ENCODE measurements at places on chromosomes 1 and 21.

GRCh38 chr1:206125346-206125745 is 8.2 kb upstream of the AVPR1B start:
- DNase-seq = no peak

- no peak for DNase-seq
Observed at GRCh38 chr1:216851073-216851472, 127.8 kb upstream of the ESRRG start.

DNA sequence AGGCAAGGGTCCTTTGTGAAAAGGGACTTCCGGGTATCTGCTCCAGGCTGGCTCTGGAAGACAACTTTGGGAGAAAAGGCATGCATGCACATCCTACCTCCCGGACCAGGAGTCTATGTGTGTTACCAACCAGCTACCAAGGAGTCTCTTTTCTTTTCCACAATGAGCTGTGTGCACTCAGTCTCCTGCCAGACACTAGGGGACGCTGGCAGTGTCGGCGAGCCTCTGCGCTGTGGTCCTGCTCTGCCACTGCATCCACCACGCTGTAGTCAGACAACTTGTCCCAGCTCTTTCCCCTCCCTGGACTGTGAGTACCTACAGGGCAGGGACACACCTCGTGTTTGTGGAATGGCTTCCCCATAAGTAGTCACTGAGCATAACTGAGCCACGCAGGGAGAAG is 5.1 kb upstream of the SSR2 start:
- no peak for DNase-seq

DNA sequence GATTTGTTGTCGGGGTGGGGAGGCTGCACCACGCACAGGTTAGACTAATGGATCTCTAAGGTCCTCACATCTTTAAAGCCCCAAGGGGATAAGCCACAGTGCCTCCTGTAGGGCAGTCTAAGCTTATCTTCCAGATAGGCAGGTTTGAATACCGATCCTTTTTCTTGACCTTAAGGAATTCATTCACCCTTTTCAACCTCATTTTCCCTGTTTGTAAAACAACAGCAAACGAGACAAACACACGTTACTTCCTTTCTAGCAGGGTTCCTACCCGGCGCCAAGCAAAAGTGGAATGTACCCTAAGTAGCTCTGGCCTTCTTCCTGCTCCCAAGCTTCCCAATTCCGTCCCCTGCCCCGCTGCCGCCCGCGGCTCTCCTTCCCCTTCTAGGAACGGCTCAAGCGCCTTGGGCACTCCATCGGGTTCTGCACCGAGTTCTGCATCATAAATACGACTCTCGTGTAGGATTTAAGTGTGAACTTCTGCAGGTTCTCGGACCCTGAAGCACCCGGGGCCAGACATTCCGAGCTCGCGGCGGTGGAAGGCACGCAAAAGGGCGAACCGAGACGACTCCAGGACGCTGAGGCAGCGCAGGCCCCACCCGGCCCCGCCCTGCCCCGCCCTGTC is 548 bp upstream of the CDC20 start:
- DNase-seq = no peak

DNA sequence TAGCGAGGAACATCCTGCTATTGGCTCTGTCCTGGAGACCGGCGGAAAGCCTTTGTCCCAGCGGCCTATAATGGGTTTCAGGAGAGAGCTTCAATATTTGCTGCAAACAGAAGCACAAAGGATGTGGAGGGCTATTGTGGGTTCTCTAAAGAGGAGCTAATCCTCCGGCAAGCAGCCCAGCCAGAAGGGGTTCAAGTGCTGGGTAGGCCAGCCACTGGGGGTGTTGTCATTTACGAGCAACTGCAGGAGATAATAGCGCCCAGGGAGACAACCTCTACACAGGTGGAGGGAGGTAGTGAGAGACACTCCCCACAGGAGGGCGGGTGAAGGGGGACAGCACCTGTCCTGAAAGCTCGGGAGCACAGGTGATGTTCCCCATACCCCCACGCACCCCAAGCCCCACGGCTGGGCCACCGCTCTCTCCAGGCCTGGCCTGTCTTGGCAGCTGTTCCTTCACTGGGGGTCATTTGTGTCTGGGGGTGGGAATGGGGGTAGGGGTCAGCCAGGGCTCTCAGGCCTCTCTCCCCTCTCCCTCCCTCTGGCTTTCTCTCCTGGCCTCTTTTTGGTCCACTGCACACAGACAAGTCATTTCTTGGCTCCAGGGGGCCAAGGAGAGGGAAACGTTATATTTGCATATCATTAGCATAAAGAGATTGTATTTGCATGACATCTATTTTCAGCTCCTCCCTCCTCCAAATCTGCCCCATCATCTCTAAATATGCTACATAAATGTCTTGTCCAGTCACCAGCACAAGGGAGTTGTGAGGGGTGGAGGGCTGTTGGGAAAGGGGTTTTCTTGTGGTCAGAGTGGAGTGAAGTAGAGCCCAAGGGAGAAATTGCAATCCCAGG is 22.0 kb upstream of the SLC26A9 start:
- no peak for DNase-seq

DNA sequence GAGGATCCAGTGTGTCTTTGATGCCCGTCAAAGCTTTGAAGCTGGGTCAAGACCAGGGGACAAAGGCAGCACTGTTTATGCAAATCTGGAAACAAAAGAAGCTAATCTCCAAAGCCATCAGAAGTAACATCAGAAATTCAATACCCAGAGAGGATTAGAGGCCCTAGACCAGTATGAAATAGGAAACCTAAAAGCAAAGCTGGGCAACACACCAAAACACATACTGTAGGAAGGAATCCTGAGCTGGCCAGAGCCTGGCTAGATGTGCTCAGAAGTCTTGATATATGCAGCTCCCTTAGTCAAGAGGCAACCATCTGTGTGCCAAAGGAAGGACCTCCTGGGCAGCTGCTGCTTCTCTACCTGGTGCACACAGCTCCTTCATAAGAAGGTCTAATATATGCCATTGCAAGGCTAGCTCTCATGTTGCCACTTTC is 12.3 kb downstream of the COLGALT2 start:
- no peak for DNase-seq

GRCh38 chr1:159929155-159930051 is 4.1 kb upstream of the TAGLN2 start:
- no peak for DNase-seq

- no peak for DNase-seq
Observed at GRCh38 chr21:31656199-31657095, 3.0 kb upstream of the SOD1 start.

DNA sequence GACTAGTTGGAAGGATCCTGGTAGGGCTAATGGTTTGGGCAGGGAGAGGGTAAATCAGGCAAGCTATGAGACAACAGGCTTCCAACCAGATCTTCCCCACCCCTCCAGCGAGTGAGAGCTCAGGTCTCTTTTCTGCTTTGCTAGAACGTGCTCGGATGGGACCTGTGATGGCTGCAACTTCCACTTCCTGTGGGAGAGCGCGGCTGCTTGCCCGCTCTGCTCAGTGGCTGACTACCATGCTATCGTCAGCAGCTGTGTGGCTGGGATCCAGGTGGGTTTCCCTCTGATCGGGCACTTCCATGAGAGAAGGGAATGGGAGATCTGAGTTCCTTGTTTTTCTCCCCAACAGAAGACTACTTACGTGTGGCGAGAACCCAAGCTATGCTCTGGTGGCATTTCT is 14.0 kb upstream of the SARS1 start:
- no peak for DNase-seq

GRCh38 chr1:85125891-85126290 is 74.9 kb downstream of the SYDE2 start:
- no peak for DNase-seq

DNA sequence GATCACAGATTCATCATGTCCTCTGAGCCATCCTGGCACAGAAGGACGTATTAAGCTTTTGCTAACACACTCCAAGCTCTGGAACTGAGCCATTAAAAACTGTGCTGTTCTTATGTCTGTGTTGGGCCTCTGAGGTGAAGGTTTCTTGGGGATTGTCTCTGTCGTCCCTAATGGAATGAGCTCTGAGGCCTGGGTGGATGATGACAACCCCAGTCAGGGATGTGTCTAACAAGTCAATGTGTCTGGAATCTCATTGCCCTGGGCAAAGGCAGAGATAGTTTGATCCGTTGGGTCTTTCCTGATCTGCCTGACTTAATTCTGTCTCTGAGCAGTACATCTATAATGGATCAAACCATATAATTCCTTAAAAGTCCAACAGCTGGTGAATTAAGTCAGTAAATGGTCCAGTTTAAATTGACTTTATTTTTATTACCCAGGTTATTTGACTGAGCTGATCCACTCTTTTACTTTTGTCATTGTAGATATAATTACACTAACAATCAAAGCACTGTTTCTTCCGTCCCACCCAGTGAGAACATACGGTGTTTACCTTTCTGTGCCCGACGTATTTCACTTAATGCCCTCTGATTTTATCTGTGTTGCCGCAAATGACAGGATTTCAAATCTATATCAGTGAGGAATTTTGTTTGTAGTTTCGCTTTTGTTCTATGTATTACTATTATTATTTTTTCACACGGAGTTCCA is 38.8 kb upstream of the OR2B11 start:
- no peak for DNase-seq

All from stimulated activated CD4-positive, alpha-beta T cell treated with anti-CD3 and anti-CD28 coated beads, Interleukin-1b, Interleukin-23, amount 100 ng/mL, for 1 hour (primary cell).